Activated T-cell treated with anti-CD3 and anti-CD28 coated beads, Interleukin-2, amount 50 U/mL, for 24 hours (primary cell): ENCODE measurements at places on chromosomes 3 and 15.

- DNase-seq, result no peak
Observed at GRCh38 chr3:118272991-118273390, 761.7 kb downstream of the IGSF11 start.

DNA sequence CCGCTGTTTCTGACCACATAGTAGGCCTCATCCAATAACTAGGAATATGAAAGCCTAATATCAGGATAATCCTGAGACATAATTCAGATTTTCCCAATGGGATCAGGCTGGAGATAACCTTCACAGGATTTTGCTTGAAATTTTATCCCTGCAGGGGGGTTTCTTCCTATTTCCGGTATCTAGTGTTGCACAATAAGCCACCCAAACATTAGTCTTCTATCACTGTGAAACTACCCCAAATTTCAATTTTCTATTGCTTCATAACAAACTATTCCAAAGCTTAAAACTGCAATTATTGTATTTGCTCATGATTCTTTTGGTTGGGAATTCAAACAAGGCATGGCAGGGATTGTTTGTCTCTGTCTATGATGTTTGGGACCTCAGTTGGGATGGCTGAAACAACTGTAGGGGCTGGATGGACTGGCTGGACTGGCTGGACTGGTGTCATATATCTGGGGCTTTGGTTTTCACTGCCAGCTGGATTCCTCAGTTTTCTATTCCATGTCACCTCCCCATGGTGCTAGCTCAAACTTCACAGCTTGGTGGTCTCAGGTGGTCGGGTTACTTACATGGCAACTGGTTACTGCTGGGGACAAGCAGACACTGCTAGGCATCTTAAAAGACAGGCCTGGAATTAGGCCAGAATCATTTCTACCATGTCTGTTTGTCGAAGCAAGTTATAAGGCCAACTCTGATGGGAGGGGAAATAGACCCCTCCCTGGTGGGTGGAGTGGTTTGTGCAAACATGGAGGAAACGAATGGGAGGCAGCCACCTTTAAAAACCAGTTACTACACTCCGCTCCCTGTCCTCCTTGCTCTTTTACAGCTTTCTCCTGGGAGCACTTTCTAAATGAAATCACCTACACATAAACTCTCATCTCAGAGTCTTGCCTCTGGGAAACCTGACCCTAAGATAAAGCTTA is 88.2 kb upstream of the STT3B start:
- no peak for DNase-seq

DNA sequence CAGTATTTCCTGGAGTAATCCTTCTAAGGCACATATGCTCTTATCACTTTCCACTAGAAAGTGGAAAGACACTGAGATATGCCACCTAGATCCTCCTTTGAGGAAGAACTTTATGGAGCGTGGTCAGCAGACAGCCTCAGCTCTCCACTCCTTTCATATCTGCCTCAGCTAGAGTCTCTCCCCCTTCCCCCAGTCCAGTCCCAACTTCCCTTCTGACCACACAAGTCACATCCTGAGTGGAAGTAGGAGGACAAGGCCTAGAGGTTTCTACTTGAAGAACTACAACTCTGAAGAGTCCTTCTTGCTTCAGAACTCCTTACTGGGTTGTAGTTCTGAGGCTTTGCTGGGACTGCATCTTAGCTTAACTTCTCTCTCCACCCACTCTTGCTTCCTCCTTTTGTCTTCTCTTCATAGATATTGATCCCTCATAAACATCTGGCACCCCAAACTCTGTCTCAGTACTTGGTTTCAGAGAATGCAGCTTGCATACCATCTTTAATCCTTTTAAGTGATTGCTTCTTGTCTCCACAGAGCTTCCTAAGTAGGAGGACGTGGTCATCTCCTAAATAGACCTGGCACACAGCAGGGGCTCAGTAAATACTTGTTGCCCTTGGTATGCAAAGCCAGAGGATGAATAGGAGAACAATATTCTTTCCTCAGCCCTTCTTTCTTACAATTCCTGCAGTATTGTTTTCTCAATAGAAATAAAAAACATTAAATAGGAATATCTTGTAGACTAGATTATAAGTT is 109.6 kb downstream of the OXSM start:
- DNase-seq, result no peak

GRCh38 chr3:183524476-183524875 is 31.0 kb downstream of the KLHL6 start:
- peak; percentile 16 for DNase-seq

DNA sequence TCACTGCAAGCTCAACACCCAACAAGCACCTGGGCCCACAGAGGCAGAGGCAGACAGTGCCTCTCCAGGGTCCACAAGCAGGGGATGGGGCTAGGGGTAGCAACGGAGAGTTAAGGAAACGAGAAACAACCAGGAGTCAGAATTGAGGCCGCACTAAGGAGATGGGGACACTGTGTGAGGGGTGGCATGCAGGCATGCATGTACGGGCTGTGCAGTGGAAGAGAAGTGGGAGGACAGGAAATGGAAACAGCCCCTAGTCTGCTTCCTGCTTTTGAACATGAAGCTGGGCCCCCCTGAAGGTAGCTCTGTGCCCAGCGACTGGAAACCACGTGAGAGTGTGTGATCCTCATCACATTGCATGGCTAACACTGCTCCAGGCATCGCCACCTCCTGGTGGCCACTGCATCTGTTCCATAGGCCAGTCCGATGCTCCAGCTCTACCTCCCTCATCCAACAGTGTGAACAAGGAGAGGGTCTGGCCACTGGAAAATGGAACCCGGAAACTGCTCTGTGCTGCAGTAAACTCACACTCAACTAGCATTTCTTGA is 44.0 kb downstream of the XXYLT1 start:
- DNase-seq, result peak; percentile 30

DNA sequence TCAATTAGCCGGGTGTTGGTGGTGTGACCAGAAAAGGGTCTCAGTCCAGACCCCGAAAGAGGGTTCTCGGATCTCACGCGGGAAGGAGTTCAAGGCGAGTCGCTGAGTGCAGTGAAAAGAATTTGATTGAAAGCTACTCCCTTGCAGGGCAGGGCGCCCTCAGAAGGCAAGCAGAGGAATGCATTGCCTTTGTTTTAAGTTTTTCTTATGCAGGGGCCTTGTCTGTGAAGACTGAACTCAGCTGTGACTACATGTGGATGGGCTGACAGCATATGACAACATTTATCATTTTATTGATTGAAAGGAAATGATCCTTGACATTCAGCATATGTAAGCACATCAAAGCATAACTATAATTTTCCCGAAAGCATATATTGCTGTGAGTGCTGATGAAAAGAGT is 11.8 kb downstream of the CPN2 start:
- no peak for DNase-seq

GRCh38 chr3:109874896-109875708 is 537.8 kb upstream of the DPPA4 start:
- DNase-seq, result no peak

GRCh38 chr3:141963301-141963700 is 86.9 kb downstream of the ATP1B3 start:
- DNase-seq, result no peak

DNA sequence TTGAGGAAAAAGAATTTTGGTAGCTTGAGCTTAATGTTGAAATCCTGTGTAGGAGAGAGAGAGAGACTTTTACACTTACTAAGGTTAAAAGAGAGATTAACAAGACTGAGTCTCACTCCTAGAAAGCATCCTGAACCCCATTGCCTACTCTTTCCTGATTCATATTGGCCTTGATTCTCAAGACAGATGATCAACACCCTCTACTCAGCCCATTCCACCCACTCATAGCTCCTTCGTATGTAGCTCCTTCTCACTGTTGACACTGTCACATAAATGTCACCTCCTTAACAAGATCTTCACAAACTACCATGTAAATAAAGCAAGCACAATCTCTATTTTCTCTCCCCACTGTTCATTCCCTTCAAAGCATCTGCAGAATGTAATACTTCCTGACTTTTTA is 574.6 kb upstream of the LMCD1 start:
- no peak for DNase-seq

GRCh38 chr15:70259028-70259424 is 161.3 kb upstream of the TLE3 start:
- no peak for DNase-seq

DNA sequence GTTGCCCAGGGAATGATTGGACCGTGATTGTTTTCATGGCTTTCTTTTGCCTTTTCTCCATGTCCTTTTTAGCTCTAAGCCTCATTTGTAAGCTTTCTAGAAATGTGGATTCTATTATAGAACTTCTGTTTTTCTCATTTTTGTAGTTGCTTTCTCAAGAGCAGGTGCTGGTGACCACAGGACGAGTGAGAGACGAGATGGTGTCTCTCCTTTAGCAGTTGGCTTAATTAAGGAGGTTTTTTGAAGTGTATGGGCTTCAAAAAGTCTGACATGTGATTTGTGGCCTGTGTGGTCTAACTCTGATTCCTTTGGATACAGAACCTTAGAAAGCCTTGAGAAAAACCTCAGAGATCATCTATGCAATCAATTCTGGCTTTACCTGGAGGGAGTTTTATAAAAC is 292.8 kb downstream of the LPP start:
- no peak for DNase-seq

- no peak for DNase-seq
Observed at GRCh38 chr15:48888191-48888590, 10.3 kb downstream of the EID1 start.

DNA sequence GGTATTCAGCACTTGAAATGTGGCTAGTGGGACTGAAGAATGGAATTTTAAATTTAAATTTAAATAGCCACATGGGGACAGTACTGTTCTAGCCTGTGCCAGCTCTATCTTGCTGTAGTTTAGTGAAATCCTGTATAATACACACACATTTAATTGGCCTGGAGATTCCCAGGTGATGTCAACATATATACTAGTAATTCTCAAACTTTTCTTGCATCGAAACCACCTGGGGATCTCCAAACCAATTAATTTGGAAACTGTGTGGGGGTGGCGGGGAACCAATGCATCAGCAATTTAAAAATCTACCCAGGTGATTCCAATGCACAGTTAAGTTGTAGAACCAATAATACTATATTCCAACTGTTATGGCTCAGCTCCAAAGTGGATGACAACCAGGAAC is 228.9 kb upstream of the MRPL3 start:
- no peak for DNase-seq

GRCh38 chr3:46360907-46361306 is 7.0 kb downstream of the CCR2 start:
- no peak for DNase-seq
